ENCODE measurements at places on chromosomes 2 and 18.
A peak's percentile ranks its signal among the peaks of the same experiment; 100 is the strongest.

- no peak for DNase-seq
Observed at GRCh38 chr2:114598329-114598728, 155.9 kb downstream of the DPP10 start.

DNA sequence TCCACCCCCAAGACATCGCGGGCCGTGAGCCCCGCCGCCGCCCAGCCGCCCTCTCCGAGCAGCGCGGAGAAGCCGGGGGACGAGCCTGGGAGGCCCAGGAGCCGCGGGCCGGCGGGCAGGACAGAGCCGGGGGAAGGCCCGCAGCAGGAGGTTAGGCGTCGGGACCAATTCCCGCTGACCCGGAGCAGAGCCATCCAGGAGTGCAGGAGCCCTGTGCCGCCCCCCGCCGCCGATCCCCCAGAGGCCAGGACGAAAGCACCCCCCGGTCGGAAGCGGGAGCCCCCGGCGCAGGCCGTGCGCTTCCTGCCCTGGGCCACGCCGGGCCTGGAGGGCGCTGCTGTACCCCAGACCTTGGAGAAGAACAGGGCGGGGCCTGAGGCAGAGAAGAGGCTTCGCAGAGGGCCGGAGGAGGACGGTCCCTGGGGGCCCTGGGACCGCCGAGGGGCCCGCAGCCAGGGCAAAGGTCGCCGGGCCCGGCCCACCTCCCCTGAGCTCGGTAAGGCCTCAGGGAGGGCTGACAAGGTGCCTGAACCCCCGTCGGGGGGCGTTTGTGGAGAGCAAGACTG is 14.2 kb downstream of the SPEG start:
- no peak for DNase-seq

GRCh38 chr18:52888014-52888413 is 548.0 kb downstream of the DCC start:
- DNase-seq, result peak; percentile 35

- no peak for DNase-seq
Observed at GRCh38 chr2:18611604-18612003, 22.2 kb upstream of the NT5C1B start.

DNA sequence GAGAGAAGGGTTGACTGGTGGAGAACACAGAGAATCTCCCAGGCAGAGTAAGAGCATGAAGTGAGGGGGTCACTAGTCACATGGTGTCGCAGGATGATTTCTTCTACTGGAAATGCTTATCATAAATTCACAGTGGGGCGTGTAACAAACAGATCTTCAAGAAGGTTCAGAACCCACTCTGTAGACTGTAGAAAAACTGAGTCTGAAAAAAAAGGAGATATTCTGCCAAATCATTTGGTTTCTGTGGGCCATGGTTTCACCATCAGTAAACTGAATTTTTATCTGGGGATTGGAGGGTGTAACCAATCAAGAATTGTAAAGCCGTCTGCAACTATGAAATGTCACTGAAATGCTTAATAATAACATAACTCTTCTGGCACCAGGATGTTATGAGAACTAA is 15.0 kb downstream of the TPGS2 start:
- DNase-seq, result no peak

GRCh38 chr2:239311132-239312040 is 89.4 kb downstream of the HDAC4 start:
- no peak for DNase-seq

DNA sequence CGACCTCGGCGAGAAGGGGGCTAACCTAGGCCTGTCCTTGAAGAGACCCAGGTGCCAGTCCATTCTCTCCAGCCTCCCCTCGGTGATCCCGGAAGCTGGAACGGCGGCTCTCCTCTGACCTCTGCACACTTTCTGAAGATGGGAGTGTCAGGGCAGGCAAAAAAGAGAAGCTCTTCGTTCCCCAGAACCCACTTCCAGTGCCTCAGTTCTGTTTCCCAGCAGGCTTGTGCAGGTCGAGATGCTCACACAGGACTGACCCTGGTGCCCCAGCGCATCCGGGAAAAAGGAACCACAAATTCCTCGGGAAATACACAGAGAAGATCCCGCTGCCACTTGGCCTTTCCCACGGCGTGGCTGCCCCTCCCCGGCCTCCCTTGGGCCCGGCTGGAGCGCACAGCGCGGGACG is 681 bp upstream of the PTPN18 start:
- no peak for DNase-seq

GRCh38 chr18:13791181-13791580 is 32.8 kb upstream of the MC5R start:
- no peak for DNase-seq

DNA sequence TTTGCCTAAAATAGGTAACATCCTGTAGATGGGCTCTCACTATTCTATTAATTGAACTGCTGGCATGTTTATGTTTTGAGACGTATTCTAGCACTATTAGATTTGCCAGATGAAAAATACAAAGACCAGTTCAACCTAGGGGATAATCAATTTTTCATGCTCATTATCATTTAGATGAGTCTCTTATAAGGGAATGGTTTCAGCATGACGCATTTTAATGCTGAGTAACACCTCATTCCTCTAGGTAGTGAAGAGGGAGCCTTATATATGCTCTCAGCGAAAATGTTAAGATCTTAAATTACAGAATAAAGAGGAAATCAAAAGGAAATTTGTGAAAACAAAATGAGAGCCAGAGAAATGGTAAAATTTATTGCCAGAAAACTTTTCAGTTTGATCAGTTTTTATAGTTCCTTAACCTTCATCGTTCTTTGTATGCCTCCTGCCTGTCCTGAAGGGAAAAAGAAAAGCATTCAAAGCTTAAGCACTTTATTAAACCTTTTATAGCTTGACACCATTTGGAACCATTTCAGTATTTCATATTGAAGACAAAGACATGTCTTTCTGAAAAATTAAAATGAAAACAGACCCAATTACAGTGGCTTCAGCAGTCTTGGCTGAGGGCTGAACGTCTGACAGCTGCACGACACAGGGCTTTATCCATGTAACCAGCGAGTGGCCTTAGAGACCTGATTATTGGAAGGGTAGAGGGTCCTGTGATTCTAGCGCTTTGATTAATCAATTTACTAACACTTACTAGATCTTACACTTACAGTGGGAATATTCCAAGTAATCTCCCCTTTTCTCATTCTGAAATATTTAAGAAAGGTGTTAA is 112.8 kb downstream of the ADCYAP1 start:
- DNase-seq, result no peak

DNA sequence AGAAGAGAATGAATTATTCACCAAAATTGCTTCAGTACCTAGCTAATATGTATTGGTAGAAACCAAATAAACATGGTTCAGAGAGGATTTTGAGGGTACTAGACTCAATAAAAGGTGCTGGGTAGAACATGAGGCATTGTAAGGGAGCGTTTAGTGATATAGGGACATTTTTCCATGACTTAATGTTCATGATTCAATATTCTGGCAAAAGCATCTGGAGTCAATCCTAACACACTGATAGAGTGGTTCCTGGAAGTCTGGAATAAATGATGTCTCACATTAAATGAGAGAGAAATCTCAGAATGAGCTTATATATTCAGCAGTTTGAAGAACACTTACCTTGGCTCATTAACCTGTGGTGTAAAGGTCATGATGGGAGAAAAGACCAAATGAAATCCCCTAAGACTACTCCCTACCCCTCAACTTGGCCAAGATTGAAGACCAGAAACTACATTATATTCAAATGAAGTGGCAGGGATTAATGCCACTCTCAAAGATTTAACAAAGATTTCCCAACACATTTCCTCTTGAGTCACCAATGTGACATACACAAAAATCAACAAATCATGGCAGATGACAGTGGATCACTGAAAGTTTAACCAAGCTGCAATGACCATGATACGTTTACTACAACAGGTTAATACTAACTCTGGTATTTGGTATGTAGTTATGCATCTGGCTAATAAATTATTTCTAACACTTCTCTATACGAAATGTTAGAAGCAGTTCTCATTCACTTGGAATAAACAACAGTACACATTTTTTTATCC is 309.5 kb downstream of the SATB2 start:
- no peak for DNase-seq

GRCh38 chr18:11482271-11482670 is 127.1 kb upstream of the SLC35G4 start:
- DNase-seq, result no peak

DNA sequence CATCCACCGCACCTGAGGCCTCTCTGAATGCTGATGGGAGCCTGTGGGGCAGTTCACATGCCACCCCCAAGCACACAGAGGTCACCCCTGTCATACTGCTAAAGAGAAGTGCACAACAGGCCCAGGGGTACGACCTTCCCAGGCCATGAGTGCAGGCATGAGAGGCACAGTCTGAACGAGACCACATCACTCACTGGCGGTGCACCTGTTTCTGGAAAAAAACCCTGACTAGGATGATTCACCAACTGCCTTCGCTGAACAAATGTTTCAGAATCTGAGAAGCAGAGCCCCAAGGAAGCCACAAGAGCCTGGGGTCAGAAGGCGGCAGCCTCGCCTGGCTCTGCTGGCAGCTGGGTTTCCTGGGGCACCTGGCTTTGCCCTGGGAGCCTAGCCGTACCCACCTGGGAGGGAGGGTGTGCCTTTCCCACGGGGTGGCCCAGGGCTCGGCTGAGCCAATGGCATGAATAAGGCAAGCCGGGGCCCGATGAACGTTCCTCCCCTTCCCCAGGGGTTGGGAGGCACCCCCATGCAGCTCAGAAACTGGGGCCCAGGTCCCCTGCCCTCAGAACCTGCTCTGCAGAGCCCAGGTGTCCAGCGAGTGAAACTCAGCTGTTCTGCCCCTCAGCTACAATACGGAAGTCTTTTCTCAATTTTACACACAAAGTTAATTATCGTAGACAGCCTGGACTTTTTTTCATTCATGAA is 73.8 kb downstream of the HDAC4 start:
- peak; percentile 65 for DNase-seq

DNA sequence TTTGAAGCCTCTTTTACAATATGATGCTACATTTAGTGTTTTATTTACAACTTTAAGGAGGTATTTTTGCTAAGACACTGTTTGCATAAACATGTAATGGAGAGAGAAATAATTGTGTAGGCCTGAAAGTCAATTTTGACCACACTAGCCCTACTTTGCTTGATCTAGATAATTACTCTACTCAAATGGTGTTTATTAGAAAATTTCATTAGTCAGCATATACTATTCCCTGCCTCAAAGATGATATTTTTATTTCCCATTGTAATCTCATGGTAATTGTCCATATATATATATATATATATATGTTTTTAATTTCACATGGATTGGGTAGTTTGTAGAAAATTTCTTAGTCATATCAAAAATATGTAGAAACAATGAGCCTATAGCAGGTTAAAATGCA is 632.2 kb downstream of the SATB2 start:
- DNase-seq, result no peak

GRCh38 chr2:205903549-205904129 is 182.3 kb downstream of the INO80D start:
- peak; percentile 11 for DNase-seq

GRCh38 chr2:79758042-79758441 is 245.2 kb downstream of the CTNNA2 start:
- DNase-seq, result no peak

GRCh38 chr2:226308986-226309385 is 490.6 kb downstream of the IRS1 start:
- no peak for DNase-seq

GRCh38 chr18:49817947-49818346 is 4.6 kb upstream of the ACAA2 start:
- DNase-seq, result no peak

DNA sequence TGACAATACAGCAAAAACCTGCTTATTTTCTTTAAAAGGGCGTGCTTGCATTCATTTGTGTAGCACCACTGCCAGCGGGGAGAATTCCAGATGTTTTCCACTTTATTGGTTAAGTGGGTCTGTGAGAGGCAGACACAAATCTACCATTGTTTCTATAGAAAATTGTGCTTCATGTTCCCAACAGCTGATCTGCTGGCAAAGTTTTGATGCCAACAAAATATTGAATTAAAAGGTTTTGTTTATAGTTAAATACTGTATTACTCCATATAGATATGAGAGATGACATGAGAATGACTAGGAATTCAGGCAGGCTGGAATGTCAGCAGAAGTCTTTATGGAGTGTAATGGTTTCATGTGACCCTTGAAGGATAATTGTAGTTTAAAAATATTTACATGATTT is 182.7 kb downstream of the MC4R start:
- DNase-seq, result no peak

GRCh38 chr2:18975506-18976167 is 382.8 kb downstream of the OSR1 start:
- no peak for DNase-seq

DNA sequence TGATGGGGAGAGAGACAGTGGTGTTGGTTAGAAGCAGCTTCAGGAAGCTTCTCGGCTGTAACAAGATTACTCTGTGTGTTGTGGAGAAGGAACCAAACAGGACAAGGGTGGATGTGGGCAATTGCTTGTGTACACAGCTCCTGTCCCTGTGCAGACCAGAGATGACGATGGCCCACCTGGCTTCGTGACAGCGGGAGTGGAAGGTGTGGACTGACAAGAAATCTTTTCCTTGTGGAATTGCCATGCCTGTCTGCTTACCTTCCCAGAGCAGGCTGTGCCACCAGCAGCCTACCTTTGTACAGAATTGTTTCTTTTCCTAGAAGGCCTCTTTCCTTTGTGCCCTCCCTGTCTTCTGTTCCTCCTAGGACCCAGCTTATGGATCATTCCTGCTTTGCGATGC is 93.8 kb downstream of the ITGB1BP1 start:
- DNase-seq, result no peak

All from NCI-H524 (cell line).